ENCODE measurements at places on chromosomes 1 and 21.

DNA sequence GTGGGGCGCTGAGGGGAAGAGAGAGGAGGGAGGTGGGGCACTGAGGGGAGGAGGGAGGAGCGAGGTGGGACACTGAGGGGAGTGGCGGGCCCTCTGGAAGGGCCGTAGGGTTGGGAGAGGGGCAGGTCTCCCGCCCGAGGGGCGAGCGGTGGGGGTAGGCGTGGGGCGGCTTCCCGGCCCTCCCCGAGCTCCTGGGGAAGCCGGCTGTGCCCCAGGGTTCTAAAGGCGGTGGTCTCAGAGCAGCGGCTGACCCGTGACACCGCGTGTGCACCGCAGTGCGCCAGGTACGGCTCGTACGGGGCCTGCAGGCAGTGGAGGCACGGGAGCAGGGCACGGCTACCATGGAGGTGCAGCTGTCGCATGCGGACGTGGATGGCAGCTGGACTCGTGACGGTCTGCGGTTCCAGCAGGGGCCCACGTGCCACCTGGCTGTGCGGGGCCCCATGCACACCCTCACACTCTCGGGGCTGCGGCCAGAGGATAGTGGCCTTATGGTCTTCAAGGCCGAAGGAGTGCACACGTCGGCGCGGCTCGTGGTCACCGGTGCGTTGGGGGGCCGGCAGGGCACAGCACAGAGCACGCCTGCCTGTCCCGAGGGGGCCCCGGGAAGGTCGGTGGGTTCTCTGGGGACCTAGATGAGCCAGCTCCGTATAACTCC, 68.5 kb downstream of the OBSCN start:
- DNase-seq = no peak

GRCh38 chr1:209569455-209570207, 13.9 kb upstream of the CAMK1G start:
- peak; percentile 51 for DNase-seq

GRCh38 chr1:108963052-108963686, at the start of gene CLCC1:
Gene CLCC1 (minus strand): TSS chr1:108963484. CDS start chr1:108950437, 13,047 bp downstream.
- DNase-seq = peak; percentile 87

DNA sequence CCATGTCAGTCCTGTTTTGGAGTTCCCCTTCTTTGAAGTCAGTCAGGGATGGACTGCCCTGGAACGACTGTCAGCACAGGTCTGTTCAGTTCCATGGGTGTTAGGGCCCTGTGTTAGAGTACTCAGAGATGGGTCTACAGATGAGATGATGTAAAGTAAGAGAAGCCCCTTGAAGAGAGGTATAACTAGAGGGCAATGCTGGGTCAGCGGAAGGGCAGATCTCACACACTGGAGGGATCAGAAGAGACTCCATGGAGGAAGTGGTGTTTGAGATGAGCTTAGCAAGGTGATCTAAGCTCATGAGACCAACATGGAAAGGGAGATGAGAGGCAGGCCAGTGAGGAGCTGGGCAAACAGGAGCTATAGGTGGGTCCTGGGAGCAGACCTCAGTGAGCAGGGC, 7.6 kb downstream of the PPFIA4 start:
- no peak for DNase-seq

- DNase-seq = no peak
Measured at GRCh38 chr1:104648269-104648691, 898.6 kb downstream of the AMY1C start.

DNA sequence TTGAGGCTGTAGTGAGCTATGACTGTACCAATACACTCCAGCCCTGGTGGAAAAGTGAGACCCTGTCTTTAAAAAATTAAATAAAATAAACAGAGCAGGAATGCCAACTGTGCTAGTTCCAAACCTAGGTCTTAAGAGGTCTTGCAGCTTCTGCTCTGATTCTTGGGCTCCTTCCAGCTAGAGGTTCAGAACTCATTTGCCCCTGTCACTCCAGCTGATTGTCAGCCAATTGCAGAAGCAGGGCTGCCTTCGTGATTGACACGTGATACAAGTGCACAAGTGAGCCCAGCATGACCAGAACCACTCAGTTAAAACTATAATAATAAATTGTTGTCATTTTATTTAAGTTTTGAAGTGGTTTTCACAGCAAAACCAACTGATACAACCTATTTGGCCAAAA, 298.4 kb downstream of the USP25 start:
- no peak for DNase-seq

DNA sequence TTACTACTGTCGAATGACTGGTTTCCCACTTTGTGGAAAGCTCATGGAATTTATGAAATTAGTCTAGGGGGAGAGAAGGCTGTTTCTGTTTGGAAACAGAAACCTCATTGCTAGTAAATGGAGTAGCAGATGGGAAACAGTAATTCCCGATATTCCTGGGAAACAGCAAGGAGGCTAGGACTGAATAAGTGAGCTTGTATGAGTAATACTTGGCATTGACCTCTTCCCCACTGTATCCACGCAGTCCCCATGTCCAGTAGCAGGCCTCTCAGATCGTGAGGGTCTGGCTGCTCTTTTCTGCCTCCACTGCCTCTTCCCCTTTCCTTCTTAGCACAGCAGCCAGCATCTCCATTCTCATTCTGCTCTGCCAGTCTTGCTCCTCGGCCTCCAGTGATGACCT, 75.5 kb downstream of the PRDM2 start:
- no peak for DNase-seq

GRCh38 chr1:111197598-111198284, 2.7 kb downstream of the DENND2D start:
- no peak for DNase-seq

DNA sequence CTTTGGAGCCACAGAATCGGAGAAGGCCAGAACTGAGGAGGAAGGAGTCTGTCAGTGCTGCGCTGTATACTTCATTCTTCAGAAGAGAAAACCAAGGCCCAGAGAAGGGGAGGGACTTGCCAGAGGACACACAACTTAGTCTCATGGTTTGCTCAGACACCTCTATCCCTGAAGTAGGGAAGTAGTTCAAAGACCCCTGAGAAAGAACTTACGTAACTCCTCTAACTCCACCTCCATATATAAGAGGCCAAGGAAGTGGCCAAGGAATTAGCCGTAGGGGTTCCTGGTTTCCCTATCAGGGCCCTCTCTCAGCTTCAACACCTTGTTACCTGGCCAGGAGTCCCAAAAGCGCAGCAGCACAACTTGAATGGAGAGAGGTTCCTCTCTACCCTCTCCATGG, 580 bp upstream of the NECTIN4 start:
- no peak for DNase-seq

- DNase-seq = no peak
Measured at GRCh38 chr1:30795026-30795425, 37.5 kb upstream of the LAPTM5 start.

DNA sequence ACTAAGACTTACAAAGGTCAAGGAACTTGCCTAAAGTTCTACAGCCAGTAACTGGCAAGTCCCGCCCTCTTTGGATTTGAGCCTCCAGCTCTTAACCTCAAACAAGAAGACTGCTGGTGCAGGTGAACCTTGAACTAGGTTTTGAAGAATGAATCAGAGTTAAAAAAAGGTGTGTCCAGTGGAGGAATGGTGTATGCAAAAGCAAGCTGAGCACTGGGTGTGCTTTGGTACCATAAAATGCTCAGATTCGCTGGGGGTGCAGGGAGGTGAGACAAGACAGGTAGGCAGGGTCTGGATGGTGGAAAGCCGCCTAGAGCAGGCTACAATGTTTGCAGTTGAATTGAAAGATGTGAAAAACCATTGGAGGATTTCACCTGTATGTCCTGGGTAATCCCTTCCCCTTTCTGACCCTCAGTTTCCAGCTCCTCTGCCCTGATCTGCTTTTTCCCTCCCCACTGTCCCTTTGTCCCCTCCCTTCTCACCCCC, 39.8 kb downstream of the FOXD2 start:
- no peak for DNase-seq

- no peak for DNase-seq
Measured at GRCh38 chr21:37800057-37800455, 116.2 kb downstream of the KCNJ6 start.

DNA sequence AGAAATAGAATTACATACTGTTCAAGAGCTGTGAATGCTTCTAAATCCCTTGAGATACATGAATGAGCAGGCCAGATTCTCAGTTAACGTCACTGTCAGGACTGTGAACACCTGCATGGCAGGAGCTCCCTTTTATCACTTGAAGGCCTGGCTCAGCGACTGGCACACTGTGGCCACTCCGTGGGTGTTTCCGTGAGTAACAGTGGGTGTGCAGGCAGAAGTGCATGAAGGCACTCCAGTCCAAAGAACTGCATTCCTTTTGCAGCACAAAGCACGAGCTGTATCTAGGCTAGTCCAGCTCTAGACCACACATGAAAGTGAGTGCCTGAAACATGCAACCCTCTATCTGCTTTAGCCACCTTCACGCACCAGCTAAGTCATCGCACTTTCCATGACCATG, 9.6 kb upstream of the SIM2 start:
- no peak for DNase-seq

DNA sequence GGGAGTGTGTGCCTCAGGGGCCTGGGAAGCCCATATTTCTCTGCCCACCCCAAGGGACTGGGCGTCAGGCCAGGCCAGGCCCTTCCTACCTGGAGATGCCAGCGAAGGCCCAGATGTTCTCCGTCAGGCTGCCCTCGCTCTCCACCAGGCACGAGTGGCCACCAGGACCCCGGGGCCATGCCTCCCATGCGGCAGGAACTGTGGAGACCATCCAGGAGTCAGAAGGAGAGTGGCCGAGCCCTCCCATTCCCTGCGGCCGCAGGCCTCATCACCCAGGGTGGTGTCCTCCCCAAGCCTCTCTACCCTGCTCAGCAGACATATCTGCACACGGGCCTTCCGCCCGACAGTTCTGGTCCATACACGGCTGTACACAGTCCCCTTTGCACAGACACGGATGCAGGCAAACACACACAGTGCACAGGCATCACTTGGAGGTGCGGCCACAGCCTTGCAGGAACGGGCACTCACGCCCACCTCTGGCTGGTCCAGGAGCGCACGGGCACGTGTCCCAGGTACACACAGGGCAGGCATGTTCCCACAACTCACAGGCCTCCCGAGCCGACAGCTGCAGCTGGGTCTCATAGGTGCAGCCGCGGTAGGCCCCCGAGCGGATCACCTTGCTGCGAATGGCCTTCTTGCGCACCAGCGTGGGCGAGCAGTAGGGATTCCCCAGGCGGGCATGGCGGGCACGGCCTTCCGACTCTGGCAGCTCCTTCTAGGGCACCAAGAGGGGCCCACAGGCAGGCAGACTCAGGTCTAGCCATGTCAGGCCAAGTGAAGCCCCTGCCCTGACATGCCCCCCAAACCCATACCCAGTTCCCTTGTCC, 5.9 kb upstream of the KIF17 start:
- no peak for DNase-seq

DNA sequence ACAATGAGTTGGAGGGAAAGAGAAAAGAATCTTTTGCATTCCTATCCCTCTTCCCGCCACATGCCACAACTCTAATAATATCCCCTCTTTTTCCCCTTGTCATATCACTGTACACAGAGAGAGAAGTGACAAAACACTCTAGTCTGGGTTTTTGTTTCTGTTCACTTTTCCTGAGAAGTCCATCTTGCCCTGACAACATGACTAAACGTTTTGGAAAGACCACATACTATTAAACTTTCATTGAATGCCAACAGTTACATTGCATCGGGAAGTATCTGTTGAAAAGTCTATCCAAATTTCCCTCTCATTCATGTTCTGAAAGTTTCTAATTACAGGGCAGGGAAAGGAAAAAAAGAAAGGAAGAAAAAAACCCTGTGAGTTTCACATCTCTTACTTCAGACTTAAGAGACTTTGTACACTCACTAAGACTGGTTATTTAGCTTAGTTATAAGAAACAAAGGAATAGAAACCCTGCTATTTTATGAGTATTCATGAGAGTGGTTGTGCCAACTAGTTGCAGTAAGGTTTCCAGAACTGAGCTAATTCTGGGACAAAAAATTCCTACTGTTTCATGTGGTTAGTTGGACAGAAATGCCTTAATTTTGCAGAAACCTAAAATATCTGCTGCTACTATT, 16.9 kb downstream of the PLA2G4A start:
- DNase-seq = no peak

GRCh38 chr1:60069691-60070090, 3.9 kb downstream of the C1orf87 start:
- no peak for DNase-seq

- no peak for DNase-seq
Measured at GRCh38 chr21:27586986-27587385, 620.1 kb upstream of the ADAMTS5 start.

GRCh38 chr1:212797681-212798080, 6.0 kb downstream of the TATDN3 start:
- DNase-seq = no peak

GRCh38 chr1:112852276-112852675, 103.7 kb downstream of the SLC16A1 start:
- no peak for DNase-seq

DNA sequence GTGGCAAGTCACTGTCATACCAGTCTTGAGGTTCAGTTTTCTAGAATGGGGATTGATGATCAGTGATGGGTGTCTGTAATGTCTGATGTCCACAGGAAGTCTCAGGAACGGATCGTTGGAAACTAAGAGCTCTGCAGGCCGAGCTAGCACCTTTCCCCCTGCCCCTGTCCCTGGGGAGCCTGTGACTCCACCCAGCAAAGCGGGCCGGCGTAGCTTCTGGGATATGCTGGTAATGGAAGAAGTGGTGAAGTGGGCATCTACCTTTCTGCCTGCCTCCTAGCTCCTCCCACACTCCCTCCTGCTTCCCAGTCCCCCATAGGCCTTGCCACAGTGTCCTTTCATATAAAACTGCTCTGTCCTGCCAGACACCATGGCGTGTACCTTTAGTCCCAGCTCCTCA, 13.4 kb downstream of the HYI start:
- DNase-seq = no peak

Data from T1000 (cell line).